ENCODE measurements at places on chromosomes 3 and 15.

DNA sequence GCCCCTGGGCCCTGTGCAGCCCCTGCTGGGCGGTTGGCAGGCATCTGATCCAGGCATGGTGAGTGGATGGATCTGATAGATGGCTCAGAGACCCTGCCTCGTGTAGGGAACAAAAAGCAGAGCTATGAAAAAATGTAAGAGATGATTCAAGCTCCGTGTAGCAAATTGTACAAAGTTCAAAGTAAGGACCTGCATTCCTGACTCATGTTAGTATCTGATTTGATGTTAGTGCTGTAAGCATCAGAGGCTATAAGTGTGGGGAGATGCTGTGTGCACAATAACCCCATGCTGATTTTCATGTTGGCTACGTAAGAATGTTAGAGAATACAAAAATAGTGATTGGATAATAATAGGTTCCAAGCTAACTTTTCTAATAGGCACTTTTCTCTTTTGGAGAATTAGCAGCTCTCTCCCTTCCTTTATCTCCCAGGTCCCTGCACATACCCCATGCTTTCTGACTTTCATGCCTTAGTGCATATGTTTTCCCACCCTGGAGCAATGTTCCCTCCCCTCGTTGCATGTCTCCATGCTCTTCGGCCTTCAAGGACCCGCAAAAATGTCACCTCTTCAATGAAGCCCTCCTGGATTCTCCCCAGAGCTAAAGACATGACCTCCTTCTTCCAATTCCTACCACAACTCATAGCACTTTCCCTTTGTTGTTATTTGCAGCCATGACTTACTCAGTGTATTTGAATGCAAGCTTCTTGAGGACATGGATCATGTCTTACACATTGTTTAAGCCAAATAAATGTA, 1.6 kb downstream of the CCR9 start:
- no peak for DNase-seq

DNA sequence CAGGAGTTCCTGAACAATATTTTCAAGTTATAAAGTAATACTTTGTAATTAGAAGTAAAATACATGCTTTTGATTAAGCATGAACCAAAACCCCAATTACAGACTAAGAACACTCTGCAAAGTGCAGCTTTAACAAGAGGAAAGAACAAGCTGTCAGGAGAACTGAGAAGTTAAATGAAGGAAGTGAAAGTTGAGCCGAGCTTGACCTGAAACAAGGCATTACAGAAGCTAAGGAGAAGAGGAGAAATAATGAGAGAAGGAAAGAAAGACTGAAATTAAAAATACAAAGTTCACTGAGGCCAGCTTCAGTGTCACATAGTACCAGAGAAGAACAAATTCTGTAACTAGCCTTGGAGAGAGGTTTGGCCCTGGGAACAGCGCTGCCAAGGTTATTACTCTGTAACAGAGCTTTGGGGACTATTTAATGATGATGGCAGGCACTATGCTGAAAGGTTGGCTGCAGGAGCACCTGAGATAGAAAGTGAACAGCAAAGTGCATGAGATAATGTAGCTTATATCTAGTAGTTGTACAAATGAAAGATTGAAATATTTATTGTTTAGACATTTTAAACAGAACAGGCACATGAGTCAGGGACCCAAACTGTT, 241.9 kb upstream of the PEX5L start:
- no peak for DNase-seq

- DNase-seq, result no peak
Observed at GRCh38 chr3:129947538-129948240, 26.8 kb upstream of the TRH start.

DNA sequence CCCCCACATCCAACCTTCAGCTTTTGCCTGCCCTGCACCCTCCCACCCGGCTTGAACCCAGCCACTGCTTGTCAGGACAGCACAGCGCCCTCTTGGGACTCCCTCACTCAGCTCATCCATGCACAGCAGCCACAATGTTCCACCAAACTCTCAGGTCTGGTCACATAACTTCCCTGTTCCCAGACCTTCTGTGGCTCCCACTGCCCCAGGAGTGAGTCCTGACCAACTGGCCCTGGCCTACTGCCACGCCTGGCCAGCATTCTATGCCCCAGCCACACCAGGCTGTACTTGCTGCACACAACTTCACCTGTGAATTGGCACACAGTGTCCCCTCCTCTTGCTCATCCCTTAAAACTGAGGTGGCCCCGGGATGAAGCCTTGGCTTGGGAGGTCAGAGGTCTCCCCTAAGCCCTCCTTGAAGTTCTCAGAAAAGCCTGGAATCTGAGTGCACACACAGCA, 21.0 kb downstream of the PLXNB1 start:
- no peak for DNase-seq

DNA sequence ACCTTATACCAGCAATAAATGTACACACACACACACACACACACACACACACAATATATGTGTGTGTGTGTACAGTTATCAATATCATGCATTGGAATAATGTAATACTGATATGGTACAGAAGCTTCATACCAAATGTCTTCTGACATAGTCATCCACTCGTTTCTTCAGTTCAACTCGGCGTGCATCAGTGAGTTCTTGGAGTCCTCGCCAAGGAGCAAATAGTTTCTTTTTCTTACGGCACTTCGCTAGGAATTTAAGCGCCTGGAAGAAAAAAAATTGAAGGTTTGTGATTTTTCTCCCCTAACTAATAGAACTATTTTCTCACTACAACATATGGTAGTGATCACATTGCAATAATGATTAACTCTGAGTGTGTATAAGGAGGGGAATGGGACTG, 32.1 kb upstream of the GOLGB1 start:
- DNase-seq, result no peak

All from kidney (tissue), 22 donors.